ENCODE measurements at places on chromosomes 5 and 9.

DNA sequence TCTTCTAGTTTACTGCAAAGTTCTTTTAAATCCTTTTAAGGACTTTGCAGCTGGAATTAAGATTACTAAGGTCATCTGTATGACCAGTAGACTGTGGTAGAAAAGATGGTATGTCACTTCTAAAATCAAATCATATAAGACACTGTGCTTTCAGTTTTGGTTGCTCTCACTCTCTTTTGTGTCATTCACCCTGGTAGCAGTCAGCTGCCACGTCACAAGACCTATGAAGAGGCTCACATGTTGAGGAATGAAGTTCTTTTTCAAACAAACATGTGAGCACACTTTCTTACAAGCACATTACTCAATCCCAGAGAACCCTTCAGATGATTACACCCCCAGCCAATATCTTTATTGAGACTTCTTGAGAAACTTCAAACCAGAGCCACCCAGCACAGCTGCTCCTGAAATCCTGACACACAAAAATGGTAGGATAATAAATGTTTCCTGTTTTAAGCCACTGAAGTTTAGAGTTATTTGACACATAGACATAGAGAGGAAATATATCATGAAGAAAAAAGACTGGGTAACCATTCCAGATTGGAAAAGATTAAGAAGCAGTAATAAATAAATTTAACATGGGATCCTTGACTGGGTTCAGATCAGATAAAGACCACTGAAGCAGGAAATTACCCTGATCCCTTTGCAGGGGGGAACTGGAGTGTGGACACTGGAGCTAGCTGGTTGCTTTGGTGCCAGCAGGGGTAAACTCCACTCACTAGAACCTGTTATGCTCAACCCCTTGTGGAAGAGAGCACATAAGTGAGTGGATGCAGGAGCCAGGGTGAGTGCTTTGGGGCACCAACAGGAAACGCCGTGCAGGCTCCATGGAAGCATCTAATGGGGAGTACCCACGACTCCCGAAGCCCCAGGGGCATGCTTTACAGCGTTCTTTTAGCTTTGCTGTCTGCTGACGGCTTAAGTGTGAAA is 64.1 kb downstream of the SLCO4C1 start:
- DNase-seq, result peak; percentile 2

- DNase-seq, result no peak
These were observed 8.4 kb upstream of the ZNF354C start for GRCh38 chr5:179051784-179052183.

GRCh38 chr9:31119890-31120454 is 1264.5 kb upstream of the ACO1 start:
- peak; percentile 10 for DNase-seq

DNA sequence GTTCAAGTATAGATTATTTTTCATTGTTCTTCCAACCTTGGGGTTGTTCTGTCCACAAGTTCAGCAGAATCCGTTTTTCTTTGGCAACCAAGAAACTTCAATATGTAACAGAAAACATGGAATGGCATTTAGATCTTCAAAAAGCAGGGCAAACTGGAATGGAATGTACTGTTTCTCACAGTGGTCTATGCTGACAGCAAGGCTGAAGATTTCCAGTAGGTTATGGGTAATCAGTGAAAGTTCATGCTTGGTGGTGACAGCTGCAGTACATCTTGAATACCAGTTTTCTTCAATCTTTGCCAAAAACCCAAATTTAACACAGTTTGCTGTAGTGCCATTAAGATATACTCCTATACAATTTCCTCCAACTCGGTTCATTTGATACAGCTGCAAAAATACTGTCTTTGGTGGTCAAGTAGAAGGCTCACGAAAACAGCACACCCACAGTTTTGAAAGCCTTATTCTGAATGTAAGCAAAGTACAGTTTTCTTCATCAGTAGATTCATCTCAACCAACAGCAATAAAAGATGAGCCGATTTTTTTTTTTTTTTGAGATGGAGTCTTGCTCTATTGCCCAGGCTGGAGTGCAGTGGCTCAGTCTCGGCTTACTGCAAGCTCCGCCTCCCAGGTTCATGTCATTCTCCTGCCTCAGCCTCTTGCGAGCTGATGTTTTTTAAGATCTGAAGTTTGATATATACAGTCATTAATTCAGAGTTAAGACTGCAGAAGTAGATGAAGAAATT is 4.9 kb downstream of the TRIM52 start:
- no peak for DNase-seq

- DNase-seq, result peak; percentile 51
These were observed 416.6 kb downstream of the PLK2 start for GRCh38 chr5:58043032-58043945.

DNA sequence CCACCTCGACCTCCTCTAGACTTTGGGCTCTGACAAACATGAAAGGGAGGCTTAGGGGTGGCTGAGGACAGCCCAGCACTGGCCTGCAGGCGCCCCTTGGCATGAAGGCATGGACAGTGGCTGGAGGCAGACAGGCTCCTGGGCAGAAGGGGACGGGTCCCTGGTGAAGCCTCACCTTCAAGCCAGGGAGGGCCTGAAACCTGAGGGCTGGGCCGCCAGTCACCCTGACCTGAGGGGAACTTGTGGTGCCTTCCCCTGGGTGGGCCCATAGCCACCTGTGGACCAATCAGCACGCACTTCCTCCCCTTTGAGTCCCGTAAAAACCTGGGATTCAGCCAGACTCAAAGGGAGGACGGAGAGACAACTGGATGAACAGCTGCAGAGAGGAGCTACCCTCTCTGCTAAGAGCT is 90.4 kb upstream of the PUM3 start:
- DNase-seq, result no peak

DNA sequence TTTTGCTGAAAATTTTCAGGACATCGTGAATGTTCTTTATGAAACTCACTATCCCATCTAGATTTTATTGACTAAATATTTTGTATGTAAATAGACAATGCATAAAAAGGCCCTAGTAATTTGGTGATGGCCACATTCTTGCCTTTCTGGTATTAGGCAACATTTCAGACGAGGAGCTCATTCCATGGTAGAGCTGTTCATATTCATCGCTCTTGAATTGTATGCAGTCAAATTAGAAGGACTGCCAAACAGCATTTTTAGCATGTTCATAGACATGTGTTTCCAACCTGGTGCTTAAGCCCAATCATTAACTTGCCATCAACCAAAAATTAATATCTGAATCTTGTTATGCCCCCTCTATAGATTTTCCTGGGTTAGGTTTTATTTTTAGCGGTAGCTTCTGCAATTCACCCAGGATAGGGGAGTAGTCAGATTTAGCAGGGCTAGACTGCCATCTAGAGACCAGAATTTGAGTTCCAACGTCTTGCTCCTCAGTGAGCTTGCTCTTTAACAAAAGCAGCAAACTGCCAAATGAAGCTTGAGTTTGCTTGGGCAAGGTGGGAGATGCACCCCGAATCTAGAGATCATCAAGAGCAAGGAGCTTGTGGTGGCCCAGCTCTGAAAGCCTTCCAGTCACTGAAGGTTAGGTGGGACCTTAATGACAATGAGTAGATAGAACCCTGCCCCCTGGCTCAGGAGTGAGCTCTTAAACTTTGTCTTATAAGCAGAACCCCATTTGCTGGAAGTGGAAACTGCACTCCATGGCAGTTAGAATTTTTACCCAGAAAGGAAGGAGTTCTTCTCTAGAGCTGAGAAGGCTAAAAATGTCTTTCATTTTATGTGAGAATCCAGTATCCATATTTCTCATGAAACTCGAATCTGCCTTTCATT is 456.2 kb downstream of the RASEF start:
- peak; percentile 76 for DNase-seq

DNA sequence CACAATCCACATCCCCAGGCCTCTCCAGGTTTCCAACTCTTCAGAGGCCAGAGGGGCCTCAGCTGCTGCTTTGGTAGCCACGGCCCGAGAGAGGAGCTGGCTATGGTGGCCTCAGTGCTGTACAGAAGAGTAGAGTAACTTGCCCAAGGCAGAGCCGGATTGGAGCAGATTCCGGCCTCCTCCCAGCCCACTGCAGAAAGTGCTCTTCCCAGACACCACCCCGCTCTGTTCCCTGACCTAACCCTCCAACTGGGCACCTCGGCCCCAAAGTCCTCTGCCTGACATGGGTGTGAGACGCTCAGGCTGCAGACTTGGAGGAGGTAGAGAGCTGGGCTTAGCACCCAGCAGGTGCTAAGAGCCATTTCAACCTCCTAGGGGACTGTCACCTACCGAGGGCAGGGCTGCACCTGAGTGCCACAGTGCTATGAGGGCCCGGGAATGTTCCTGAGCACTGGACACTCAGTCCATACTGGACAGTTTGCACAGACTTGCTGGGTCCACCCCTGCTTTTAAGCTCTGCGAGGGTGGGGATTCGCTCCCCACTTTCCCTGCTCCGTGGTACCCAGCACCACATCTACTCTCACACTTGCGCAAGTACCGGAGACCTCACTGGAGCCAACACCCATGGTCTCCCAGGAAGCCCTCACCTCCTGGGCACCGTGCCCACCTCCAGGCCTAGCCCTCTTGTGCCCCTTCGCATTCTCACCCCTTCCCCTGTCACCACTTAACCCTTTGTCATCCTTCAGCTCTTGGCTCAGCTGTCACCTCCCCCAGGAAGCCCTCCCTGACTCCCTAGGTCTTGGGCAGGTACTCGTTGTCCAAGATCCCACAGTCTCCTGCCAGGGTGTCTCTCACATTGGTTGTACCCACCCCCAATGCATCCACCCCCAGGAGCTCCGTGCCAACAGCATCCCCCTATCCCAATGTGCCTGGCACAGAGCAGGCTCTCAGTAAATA is 49.8 kb downstream of the DBH start:
- DNase-seq, result no peak

GRCh38 chr5:161274951-161275350 is 271.6 kb downstream of the GABRB2 start:
- no peak for DNase-seq

- DNase-seq, result peak; percentile 70
These were observed 40.1 kb downstream of the ALG2 start for GRCh38 chr9:99181621-99182020.

DNA sequence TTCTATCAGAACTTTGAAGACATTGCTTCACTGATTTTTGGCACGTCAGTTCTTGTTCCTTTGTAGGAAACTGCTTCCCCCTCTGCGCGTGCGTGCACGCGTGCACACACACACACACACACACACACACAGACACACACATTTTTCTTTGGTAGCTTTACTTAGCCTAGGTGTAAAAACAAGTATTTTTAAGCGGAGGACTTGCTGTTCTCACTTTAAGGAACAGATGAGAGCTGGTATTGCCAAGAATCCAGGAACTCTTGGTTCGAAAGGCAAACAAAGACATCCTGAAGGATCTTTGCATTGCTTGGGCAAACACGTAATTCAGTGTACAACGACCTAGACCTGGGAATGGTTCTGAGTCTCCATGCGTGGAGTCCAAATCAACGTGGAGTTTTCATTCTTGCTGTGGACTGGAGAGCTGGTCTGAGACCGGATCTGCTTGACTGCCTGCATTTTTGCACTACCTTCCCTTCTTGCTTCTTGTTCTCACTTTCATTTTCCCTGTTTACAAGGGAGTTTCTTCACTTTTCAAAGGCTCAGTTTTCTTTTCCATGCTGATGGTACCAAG is 8.2 kb downstream of the TMEM268 start:
- no peak for DNase-seq

- no peak for DNase-seq
These were observed 89.5 kb downstream of the APBA1 start for GRCh38 chr9:69582544-69583297.

GRCh38 chr5:113520429-113520828 is 6.9 kb downstream of the YTHDC2 start:
- DNase-seq, result peak; percentile 67

DNA sequence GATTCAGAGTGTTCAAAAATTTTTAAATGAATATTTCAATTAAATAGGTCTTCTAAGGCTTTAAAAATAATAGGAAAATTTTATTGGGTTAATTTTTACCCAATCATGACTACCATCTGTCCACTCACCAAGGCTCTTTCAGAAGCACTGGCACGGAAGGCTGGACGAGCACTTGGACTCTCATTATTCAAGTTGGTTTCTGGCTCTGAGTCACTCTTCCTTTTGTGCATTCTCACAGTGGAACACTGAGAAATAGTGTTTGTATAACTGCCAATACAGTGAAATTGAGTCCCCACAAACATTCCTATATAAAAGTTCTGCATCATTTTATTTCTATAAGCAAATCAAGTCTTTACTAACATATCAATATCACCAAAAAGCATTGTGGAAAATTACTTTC is 1149.0 kb downstream of the EFNA5 start:
- DNase-seq, result peak; percentile 81

GRCh38 chr5:62477801-62478200 is 65.2 kb downstream of the IPO11 start:
- DNase-seq, result peak; percentile 54

GRCh38 chr9:134455537-134455933 is 129.3 kb downstream of the RXRA start:
- no peak for DNase-seq

DNA sequence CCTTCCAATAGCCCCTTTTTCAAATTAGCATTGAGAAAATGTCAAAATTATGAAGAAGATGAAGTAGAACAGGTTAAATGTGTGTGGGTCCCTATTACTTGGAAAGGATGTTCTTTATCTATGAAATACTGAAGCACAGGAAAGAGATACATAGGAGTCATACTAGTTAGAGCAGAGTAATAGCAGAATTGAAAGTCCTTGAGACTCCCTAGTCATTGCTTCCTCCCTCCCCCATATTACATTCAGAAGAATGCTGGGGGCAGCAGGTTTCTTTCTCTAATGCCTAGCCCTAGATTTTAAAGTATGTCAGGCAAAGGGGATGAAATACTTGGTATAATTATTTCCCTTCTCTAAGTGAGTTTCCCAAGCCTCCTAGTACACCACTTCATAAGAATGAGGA is 4.4 kb downstream of the ZCCHC9 start:
- DNase-seq, result no peak

DNA sequence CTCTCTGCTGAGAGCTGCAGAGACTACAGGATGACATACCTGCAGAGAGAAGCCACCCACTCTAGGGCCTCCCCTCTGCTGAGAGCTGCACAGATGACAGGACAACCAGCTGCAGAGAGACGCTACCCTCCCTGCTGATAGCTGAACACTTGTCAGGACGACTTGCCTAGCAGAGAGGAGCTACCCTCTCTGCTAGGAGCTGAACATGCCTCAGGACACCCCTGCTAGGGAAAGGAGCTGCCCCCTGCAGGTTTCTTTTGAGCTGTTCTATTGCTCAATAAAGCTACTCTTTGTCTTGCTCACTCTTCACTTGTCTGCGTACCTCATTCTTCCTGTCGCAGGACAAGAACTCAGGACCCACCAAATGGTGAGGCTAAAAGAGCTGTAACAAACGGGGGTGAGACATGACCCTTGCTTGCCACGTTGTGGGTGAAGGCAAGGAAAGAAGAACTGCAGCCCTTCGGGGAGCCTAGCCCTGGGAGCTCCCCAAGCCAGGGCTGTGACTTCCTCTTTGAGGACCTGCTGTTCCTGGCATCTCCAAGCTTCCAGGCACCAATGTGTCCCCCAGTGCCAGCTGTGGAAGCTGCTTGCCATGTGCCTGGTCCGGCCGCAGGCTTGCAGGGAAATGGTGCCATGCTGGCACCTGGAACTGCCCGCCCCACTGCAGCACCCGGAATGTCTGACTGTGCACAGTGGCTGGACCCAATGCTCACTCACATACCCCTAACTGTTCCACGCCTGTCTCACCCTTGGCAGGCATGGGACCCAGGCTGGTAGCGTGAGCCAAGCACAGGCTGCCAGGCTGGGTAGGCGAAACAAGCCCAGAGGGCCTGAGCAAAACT is 5.1 kb upstream of the TESK1 start:
- DNase-seq, result no peak

GRCh38 chr5:72134226-72134899 is 27.1 kb downstream of the MAP1B start:
- peak; percentile 79 for DNase-seq
